GF-D8 (cell line): ENCODE measurements at places on chromosomes 16 and 17.

DNA sequence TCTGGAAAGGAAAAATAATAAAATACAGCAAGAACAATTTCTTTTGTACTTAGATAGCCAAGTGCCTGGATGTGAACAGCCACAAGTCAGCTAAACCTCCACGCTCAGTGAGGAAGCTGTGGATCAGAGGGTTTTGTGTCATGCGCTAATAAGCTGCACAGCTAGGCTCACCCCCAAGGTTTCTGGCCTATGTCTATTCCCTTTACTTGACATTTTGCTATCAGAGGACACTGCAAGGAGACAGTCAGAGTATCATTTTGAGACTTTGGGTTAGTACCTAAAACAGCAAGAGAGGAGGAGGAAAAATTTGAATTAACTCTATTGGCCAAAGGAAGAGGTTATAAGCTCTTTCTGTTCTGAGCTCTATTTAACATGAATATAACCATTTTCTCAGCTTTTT lies 139.3 kb downstream of the KCNJ2 start:
- DNase-seq, result no peak

GRCh38 chr17:17714261-17714866 lies 33.1 kb downstream of the RAI1 start:
- peak; percentile 45 for DNase-seq

GRCh38 chr16:81435103-81435502 lies 9.5 kb upstream of the CMIP start:
- DNase-seq, result no peak

GRCh38 chr16:11487289-11487688 lies 99.4 kb downstream of the LITAF start:
- DNase-seq, result no peak

DNA sequence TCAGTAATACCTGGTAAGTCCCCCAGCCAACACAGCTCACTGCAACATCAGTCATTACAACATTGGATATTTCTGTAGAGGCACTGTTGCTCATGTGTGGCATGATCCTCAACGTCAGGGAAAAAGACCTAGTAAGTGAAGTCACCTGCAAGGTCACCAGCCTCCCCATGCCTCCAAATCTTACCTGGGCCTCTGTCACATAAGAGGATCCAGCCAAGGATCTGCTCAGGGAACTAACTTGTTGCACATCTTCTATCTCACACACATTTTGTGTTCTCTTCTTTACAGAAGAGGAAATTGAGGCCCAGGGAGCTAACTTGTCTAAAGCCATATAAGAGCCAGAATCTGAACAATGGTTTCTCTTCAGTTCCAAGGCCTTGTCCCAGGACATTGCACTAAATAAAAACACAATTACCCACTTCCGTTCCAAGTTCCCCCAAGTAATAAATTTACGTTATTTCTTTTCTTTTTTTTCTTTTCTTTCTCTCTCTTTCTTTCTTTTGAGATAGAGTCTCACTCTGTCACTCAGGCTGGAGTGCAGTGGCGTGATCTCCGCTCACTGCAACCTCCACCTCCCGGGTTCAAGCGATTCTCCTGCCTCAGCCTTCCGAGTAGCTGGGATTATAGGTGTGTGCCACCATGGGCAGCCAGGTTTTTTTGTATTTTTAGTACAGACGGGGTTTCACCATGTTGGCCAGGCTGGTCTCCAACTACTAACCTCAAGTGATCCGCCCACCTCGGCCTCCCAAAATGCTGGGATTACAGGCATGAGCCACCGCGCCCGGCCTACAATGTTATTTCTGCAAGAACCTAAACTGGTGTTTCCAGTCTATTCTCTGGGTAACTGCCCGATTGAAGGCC lies 1.3 kb downstream of the SHMT1 start:
- no peak for DNase-seq

- peak; percentile 6 for DNase-seq
Measured at GRCh38 chr16:28180655-28181460, 30.9 kb downstream of the XPO6 start.

DNA sequence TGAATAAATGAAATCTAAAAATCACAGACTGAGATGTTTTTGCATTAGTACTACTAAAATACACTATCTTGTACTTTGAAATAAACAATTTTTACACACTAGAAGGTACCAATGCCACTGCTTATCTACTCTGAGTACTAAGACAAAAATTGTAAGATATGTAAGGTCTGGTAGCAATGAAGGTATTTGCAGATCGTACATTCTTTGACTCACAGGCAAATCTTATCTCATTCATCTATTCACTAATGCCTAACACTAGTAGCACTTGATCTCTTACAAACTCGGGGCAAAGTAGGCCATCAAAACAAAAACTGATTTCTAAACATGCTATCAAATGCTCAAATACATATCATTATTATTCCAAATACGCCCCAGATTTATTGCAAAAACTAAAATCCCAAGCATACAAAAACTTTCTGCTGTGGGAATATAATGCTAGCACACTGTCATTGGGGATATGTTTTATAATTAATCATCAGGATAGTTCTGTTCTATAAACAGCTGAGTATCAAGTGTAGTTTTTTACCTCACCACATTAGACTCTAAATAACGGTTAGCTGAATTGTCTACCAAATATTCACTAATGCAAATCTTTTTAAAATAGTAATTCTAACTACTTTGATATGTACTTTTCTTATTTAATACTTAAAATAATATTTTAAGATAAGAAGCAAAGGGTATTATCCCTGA lies 68.0 kb downstream of the MED13 start:
- DNase-seq, result no peak

- no peak for DNase-seq
Measured at GRCh38 chr17:59791603-59792457, 84.4 kb downstream of the VMP1 start.

DNA sequence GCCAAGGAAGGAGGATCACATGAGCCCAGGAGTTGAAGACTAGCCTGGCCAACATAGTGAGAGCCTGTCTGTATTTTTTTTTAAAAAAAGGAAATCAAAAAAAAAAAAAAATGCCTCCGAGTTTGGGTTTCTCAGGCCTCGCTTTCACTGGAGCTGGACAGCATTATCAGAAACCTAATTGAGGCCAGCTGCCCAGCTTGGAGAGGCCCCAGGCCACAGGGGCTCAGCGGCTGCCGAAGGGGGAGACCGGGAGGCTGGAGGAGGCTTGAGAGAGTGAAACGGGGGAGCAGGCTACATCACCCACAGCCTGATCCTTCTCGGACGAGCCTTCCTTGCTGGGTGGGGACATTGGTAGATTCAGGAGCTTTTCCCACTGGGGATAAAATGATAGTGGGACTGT lies 5.1 kb downstream of the TTYH2 start:
- DNase-seq, result no peak

DNA sequence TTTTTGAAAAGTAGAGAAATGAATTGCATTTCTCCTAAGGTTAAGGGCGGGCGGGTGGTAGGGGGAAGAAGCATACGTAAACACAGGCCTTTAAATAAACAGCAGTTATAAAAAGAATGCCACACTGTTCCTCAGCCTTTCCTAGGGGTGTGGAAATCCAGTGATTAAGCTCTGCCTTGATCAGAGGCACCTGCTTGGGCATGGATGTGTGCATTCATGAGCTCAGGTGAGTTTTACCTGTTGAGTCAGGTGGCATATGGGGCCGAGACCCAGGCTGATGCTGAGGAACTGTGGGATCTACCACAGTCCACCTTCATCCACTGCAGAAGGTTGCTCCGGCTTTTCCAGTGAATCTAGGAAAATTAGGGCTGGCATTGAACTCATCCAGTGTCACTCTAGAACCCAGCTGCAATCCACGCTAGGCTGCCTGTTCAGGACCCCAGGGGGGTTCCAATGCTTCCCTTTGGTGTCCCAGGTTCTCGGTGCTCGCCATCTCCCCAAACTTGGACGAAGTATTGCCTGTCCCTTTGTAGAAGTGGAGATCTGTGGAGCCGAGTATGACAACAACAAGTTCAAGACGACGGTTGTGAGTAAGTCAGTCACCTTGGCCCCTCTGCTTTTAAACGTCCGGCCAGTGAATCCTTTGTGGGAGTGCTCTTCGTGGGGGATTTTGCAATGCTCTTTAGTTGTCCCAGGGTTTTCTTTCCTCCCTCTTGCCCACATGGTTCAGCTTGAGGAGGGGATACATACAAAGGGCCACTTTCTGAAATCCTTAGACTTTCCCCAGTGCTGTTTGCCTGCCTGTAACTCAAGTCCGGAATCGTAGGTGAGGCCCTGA lies 72.7 kb downstream of the SDR42E1 start:
- DNase-seq, result no peak
